ENCODE measurements at places on chromosomes 7 and 10.

DNA sequence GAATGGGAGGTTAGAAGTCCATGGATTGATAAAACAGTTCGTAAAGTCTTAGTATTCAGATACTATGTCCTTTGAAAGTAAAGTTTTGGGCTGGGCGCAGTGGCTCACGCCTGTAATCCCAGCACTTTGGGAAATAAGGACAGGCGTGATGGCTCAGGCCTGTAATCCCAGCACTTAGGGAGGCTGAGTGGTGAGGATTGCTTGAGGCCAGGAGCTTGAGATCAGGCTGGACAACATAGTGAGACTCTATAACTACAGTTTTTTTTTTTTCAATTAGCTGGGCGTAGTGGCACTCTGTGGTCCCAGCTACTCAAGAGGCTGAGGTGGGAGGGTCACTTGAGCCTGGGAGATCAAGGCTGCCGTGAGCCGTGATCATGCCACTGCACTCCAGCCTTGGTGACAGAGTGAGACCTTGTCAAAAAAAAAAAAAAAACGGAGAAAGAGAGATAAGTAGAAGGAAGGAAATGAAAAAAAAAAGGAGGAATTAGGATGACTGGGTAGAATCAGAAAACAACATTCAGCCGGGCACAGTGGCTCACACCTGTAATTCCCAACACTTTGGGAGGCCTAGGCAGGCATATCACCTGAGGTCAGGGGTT is 25.7 kb upstream of the AGFG2 start:
- DNase-seq: no peak

DNA sequence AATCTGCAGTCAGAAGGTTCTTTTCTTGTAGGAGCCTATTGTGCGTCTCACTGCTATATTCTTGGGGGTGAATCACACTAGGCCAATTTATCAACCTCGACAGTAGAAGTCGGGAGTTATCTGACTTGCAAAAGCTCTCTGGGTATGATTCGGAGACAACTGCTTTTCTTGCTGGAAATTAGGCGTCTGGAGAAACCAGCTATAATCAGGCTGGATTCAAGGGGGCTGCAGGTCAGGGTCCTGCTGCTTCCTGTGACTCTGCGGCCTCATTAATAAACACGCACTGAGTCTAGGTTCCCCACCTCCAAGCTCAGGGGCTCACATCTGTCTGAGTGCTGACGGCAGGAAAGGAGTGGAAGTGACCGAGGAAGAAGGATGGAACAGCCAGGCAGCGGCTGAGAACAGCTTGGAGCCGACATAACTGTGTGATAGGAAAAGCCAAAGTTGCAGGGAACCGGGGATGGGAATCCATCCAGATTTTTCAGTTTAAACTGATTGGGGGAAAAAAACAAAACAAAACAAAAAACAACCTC is 184.6 kb downstream of the FANK1 start:
- DNase-seq: no peak

GRCh38 chr7:158655931-158656441 is 48.6 kb downstream of the NCAPG2 start:
- no peak for DNase-seq

DNA sequence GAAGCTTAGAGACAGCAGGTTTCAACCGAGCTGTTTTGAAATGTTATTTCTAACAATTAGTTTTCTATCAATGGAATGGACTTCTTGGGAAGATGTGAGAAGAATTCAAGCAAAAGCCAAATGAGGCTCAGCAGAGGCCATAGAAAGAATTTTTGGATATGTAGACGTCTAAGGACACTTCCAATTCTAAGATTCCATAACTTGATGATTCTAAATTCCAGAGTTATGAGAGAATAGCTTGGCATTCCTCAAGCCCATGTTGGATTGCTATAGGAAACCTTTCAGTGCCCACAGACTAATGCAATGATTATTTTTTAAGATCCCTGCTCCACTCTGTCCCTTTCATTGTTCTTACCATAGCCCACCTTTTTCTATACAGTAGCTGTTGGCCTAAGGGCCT is 77.2 kb upstream of the PALS2 start:
- DNase-seq: no peak

DNA sequence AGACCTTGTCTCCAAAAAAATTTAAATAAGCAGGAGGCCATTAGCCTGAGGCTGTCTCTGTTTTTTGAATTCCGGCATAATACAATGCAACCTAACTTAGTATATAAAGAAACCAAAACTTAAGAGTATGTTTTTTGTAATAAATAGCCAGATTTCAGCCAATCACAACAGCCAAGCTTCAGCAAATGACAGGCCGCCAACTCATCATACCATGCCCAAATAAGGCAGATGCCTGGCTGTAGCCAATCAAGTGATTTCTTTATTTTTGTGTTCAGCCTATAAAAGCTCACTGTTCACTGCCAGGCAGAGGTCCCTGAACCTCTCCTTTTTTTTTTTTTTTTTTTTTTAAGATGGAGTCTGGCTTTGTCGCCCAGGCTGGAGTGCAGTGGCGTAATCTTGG is 12.7 kb upstream of the PURB start:
- DNase-seq: no peak

GRCh38 chr7:111845853-111846252 is 283.6 kb upstream of the IMMP2L start:
- DNase-seq: no peak

DNA sequence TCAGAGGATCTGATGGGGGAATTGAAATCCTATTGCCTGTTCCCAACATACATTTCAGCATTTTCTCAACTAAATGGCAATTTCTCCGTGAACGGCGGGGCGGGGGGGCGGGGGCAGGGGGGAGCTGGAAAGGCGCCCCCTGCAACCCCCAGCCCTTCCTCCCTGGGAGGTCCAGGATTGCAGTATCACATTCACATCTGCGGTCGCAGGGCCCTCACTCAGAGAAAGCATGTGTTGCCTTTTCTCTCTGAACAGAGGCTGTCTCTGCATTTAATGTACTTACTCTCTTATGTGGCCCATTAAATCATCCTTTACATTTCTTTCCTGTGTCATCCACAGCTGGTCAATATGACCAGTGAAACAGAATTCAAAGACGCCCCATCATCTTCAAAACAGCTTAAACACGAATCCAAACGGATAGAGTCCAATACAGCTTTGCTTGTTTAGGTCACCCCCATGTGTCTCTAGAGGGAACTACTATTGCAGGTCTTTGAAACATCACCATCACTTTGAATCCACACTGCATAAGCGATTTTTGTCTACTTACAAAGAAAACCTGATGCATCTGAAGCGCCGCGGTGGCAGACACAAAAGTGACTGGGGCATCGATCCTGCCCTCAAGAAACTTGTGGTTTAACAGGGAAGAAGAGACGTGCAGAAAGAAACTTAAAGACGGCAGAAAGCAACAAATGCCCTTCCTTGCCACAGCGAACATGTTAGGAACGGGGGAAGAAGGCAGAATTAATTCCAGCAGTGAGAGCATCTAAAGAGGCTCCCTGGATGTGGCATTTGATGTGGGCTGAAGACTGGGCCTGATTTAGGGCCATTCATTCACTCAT is 17.0 kb upstream of the ECHDC3 start:
- peak; percentile 76 for DNase-seq

GRCh38 chr10:124603376-124604213 is 140.6 kb downstream of the FAM53B start:
- no peak for DNase-seq

DNA sequence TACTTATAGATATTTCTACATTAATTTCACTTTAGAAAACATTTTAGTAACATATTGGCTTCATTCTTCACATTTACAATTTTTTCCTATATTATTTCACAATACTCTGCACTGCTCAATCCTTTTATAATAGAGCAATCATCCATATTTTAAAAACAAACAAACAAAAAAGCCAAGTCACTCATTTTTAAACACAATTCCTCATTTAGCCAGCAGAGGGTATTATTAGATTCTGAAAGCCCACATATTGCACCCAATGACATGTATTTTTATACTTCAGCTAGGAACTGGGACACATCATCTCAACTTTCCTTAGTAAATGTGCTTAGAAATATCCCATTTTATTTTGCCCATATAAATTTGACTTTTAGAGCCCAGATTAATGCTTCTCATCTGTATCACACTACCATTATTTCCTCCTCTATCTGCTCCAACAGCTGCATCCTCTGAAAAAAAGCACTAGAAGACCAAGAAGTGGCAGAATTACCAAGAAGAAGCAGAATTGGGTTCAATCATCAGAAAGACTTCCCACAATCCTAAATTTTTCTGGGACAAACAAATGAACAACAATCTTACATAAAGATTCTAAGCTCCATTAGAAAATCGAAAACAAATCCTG is 29.5 kb downstream of the CTNNA3 start:
- DNase-seq: peak; percentile 39

- DNase-seq: no peak
Measured at GRCh38 chr10:13346283-13347042, 1.6 kb downstream of the SEPHS1 start.

DNA sequence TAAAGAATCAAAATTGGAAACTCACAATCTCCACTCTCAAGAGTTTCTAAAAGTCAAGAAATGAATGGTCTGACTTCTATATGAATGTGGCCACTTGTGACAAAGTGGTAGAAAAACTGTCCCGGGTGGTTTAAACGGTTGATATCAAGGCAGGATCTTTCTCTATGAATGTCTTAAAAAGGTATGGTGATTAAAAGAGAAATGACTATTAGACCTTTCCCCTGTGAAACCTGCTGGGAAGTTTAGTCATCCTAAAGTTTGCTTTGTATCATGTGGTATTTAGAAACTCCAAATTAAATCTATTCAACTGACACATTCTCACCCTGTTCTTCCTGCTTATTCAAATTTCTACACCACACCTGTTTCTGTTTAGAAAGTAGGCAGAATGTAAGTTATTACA is 492.5 kb downstream of the XPNPEP1 start:
- no peak for DNase-seq

- peak; percentile 25 for DNase-seq
Measured at GRCh38 chr10:30786131-30786530, 156.6 kb upstream of the LYZL2 start.

DNA sequence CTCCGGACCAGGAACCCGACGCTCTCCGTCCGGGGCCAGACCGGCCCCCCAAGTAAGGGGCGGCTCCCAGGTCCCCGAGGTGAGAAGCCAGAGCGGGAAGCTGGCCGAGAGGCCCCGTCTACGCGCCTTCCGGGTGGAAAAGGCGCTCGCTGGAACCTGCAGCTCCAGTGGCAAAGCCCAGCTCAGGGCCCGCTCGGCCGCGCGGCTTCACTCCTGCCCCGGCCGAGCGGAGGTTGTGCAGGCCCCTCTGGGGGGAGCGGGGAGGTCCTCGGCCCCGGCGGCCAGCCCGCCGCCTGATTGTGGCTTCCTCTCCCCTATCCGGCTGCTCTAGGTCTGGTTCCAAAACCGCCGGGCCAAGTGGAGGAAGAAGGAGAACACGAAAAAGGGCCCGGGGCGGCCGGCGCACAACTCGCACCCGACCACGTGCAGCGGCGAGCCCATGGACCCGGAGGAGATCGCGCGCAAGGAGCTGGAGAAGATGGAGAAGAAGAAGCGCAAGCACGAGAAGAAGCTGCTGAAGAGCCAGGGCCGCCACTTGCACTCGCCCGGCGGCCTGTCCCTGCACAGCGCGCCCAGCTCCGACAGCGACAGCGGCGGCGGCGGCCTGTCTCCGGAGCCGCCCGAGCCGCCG is 2.9 kb downstream of the UNCX start:
- no peak for DNase-seq

GRCh38 chr10:27607591-27607990 is 103.5 kb downstream of the RAB18 start:
- no peak for DNase-seq
